AG08395 (cell line): ENCODE measurements at places on chromosomes 3 and 15.

DNA sequence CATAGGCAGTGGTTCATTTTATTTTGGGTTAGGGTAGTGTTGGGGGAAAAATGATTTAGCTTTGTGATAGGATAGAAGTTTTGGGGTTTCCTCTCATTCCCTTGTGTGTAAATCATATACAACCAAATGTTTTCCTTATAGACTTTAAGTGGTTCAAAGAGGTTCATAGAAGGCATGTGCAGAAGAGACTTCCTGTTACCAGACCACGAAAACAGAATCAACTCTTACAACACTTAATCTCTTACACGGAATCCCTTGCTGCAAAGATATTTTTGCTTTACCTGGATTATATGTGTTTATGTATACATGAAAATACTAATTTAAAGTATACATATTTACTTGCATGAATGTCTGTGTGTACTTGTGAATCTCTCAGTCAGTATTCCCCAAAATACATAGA is 2.9 kb downstream of the TMOD2 start:
- DNase-seq: no peak

DNA sequence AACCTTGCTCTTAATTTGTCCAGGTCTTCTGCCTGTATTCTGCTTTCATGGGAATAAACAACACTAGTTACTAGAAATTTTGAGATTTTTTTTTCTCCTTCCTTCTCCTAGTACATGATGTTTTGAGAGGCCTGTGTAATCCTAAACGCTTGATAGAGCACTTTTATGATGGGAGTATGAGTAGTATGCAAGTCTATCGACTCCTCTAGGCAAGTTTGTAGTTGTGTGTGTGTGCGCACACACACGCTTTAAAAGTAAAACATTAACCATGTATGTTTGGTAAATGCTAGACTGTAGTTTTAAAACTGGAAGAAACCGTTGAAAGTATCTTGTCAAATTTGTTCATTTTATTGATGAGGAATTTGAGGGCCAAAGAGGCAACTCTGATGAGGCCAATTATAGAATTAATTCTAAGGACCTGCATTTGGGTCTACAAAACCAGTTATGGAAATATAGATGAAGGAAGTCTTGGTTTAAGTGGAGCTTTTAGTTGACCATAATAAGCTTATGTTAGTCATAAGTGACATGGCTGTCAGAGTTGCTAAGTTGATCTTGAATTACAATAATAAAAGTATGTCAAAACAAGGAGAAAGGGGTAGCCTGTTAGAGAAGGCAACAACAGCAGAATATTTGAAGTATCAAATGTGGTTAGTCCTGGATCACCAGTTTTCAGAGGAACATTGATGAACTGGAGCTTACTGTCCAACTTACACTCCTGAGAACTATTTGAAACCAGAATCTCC is 47.1 kb downstream of the AKAP13 start:
- DNase-seq: no peak

- DNase-seq: no peak
These were observed 460.3 kb upstream of the IL12A start for GRCh38 chr3:159528251-159528895.

- DNase-seq: peak; percentile 8
These were observed 140.4 kb upstream of the ABI3BP start for GRCh38 chr3:101133652-101134051.

GRCh38 chr3:170079536-170080165 is 41.9 kb downstream of the GPR160 start:
- DNase-seq: no peak

DNA sequence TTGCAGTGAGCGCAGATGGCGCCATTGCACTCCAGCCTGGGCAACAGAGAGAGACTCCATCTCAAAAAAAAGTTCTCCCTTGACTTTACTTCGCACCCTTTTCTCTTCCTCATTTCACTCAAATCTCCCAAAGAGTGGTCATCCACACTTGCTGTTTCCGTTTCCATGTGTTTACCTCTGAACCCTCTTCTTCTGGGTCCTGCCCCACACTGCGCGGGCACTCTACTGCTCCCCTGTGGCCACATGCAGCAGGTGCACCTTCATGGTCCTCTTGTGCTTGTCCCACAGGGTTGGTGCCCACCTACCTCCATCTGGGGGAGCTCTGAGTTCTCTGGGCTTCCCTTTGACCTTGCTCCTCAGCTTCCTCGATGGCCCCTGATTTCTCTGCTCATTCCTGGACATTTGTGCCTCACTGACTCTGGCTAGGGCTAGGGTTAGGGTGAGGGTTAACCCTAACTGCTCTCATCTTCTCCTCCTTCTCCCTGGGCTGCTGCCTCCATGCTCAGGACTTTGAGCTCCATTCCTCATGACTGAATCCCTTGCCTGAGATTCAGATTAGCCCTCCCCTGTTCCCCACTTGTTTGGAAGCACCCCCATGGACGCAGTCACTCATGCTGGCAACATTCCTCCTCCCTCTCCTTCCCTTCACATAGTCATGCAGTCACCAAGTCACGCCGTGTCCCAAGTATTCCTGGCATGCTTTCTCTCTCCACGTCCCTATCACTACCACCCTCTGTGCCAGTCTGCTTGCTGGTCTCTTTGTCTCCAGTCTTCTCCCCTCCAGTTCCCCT is 26.6 kb upstream of the KY start:
- no peak for DNase-seq

DNA sequence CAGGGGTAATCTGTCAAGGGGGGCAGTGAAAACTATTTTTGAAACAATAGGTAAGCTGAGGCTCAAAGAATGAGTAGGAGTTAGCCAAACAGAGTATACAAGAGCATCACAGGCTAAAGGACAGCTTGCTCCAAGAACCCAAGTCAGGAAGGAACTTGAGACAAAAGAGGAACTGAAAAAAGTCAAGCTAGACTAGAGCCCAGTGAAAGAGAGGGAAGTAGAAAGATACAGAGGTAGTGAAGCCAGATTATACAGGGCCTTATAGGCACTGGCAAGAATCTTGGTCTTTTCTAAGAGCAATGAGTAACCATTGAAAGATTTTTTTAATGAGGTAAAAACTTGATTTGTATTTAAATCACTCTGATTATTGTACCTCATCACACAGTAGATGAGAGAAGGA is 69.9 kb downstream of the FILIP1L start:
- DNase-seq: no peak

GRCh38 chr15:37995461-37996347 is 61.3 kb downstream of the TMCO5A start:
- DNase-seq: peak; percentile 63

GRCh38 chr3:179324270-179324754 is 1.5 kb downstream of the ZNF639 start:
- peak; percentile 10 for DNase-seq

DNA sequence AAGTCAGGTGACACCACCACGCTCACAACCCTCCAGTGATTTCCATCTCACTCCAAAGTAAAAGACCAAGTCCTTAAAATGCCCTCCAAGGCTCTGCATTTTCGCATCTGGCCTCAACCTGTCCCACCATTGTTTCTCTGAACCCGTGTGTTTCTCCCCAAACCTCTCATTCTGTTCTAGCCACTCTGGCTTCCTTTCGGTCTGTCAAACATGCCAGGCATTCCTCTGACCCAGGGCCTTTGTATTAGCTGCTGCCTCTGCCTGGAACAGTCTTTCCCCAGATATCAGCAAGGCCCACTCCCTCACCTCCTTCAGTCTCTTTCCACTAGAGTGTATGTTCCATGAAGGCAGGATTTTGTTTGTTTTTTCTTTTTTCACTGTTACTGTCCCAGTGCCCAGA is 16.0 kb downstream of the MAP2K5 start:
- no peak for DNase-seq

GRCh38 chr3:7377103-7377502 is 516.2 kb downstream of the GRM7 start:
- DNase-seq: no peak

DNA sequence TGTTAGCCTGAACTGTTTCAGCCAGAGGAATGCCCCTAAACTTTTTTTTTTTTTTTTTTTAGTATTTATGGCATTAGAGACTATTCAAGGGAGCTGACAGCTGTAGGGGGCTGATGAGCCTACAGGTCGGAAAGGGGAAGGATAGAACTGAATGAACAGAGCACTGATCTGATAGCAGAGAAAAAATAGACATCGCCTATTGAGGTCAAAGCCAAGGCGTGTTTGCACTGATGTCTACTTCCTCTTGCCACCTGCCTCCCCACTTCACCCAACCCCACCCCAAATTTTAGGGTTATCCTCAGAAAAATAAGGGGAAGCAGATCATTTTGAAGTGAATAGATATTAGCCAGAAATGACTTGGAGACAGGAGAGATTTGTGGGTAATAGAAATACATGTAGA is 3.0 kb upstream of the ZMAT3 start:
- no peak for DNase-seq

DNA sequence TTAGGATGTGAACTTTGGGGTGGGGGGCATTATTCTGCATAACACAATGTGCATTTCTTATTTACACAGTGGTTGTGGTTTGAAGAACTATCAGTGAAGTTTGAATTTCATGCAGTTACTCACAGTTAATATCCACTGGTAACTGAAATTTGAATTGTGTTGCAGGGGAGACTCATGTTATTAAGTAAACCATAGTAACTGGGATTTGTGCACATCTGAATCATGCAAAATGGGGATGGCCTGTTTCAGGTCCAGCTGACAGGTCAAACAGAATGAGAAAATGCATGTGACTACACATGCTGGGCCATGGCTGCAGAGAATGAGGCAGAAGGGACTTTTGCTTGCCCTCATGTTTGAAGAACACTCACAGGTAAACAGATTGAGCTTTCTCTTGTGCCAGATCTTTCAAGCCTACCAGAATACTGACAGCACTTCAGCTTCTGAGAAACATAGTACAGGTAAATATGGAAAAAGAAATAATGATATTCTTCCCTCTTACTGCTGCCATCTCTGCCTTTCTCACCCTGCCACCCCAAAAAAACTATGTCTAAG is 115.0 kb downstream of the POLQ start:
- no peak for DNase-seq

DNA sequence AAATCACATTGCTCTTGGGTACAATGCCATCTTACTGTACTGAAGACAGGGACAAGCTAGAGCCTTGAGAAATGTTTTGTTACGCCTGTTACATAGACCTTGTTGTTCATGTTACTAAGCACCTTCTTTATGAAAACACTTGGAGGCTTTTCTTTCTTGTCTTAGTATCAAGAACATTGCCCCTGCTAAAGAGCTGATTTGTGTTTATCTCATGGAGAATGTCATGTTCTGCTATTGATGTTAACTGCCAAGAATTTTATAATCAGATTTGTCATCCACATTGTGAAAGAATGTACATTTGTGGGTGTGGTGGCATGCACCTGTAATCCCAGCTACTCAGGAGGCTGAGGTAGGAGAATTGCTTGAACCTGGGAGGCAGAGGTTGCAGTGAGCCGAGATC is 431.3 kb upstream of the MDFIC2 start:
- DNase-seq: no peak

DNA sequence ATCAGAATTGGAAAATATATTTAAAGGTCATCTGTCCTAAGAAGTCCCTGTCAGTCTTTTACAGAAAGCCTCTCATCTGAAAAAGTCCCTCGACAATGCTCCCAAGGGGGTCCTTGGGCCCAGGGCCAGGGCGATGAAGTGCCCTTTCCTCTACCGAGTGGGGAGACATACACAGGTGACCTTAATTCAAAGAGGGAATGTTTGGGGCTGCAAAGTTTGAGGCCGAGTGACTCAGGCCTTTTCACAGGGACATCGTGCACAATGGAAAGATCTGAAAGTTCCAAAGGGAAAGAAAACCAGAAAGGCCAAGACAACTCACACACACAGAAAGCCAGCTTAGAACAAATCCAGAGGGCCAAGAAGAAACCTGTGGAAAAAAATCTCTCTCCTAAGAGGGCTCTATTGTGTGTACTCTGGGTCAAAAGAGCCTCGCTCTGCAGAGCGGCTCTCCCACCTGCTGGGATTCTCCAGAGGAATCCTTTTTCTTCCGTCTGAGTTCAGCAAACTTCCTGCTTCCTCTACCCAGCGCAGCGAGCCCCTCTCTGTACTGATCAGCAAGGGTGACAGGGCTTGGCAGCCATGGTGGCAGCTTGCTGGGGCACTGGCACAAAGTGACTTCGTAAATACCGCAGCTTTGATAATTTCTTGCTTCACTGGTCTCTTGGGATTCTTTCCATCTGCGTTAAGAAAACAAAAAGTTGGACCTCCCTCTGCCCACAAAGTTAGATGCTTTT is 259.1 kb downstream of the OPA1 start:
- DNase-seq: no peak

DNA sequence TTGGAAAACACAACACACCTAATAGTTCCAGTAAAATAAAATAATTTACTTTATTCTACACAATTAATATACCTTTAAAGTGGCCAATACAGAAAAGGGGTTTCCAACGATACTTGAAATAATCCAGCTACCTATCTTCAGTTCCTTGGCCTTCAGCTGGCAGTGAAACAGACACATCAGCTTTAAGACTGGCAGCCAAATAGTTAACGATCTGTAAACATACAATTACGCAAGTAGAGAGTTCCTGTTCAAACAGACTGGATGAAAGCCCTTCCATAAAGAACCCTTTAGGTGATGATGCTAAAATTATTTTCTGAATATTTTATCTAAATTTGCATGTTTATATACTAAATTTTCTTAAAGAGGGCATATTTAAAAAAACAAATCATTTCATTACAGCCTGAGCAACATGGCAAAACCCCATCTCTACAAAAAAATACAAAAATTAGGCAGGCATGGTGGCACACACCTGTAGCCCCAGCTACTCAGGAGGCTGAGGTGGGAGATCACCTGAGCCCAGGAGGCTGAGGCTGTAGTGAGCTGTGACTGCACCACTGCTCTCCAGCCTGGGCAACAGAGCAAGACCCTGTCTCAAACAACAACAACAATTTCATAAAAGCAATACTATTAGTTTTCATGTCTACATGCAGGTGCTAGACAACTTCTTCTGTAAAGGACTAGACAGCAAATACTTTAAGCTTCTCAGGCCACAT is 12.9 kb downstream of the DYNC1LI1 start:
- no peak for DNase-seq

- no peak for DNase-seq
These were observed 35.1 kb downstream of the GJD2 start for GRCh38 chr15:34719695-34720094.

DNA sequence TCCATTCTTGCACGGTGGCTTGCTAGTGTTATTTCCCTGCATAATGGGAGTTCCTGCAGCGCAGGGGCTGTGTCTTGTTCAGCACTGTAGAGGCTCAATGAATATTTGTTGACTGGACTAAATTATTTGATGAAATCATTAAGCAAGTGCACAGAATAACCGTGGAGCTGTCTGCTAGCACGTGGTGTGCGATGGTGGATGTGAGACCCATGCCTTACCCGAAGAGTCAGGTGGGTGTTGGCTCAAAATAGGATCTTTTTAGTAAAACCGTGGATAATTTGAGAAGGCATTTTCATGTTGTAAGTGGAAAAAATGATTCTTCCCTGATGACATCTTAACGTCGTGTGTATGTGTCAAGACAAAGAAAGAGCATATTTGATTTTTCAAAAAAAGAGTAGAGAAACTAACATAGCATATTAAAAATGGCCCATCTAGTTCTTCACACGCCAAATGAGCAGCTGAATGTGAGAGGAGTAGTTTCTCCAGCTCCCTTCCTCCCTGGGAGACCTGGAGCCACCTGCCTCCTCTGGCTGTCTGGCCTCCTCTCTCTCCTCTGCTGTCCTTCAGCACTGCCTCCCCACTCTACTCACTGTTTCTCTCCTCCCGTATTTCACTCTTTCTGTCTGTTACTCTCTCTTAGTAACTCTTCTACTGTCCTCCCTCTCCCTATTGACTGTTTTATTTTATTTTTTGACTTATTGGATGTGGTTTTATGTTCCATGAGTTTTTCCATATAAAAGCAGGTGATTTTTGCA is 6.3 kb downstream of the FAM81A start:
- DNase-seq: no peak
